Right hindlimb (tissue), 1 donor: ENCODE measurements at places on chromosomes 5 and 9.
A peak's percentile ranks its signal among the peaks of the same experiment; 100 is the strongest.

DNA sequence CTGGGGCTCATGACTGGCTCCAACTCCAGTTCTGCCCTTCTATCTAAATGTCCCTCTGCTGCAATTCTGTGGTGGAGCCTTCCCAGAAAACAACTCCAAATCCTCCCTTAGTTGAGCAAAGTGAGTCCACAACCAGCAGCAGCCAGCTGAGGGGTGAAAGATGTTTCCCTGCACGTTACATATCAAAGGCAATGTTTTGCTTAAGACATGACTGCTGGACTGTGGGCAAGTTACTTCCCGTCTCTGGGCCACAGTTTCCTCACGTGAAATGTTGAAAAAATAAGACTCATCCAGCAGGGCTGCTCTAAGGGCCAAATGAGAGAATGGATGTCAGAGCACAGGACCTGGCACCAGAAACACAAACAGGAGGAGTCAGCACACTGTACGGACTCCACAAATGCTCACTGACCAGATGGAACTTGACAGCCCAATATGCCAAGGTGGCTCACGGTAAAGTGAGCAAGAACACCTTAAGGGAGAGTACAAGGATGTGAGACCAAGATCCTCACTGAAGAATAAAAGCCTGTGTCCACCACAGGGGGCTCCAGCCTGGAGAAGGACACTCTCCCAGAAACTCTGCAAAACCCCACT, 138.4 kb upstream of the ABCA1 start:
- no peak for DNase-seq

DNA sequence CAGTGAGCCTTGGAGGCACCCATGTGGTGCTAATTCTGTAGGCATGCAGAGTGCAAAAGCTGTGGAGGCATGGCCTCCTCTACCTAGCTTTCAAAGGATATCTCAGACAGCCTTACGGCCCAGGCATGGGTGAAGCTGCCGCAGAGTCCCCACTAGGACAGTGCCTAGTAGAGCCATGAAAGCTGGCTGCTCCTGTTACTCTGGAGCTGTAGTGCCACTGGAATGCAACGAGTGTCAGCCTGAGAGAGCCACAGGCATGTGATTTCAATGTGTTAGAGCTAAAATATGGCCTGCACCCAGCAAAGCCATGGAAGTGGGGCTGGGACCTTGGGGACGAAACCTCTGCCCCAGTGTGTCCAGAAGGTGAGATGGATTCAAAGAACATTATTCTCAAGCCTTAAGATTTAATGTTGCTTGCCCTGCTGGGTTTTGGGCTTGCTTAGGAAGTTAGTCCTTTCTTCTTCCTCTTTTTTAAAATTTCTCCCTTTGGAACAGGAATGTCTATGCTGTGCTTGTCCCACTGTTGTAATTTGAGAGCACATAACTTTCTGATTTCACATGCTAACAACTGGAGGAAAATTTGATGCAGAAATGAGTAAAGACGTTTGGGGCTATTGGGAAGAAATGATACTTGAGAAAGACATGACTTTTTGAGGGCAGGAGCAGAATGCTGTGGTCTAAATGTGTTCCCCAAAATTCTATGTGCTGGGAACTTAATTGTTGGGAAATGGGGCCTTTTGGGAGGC, 298.4 kb downstream of the PSAT1 start:
- no peak for DNase-seq

GRCh38 chr5:38615042-38615441, 58.6 kb upstream of the LIFR start:
- DNase-seq: no peak

- DNase-seq: no peak
Observed at GRCh38 chr5:29935371-29935770, 1258.1 kb upstream of the CDH6 start.

DNA sequence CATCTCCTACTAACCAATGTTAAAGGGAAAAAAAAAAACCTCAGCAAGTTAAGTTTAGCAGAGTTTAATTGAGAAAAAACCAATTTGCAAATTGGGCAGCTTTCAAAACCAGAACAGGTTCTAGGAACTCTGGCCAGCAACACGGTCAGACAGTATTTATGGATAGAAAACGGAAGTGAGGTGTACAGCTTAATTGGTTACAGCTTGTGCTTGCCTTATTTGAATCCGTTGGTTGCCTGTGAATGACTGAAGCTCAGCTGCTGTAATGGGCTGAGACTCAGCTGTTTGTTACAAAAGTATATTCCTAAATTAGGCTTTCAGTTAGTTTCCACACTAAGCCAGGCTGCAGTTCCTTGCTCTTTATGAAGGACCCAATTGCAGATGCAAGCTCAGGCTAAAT, 217.0 kb downstream of the SREK1 start:
- DNase-seq: no peak

- DNase-seq: no peak
Observed at GRCh38 chr5:6464441-6464840, 15.8 kb downstream of the UBE2QL1 start.

GRCh38 chr5:146751781-146752401, 126.7 kb downstream of the PPP2R2B start:
- DNase-seq: no peak

GRCh38 chr5:6281818-6282217, 96.5 kb downstream of the MED10 start:
- DNase-seq: no peak

DNA sequence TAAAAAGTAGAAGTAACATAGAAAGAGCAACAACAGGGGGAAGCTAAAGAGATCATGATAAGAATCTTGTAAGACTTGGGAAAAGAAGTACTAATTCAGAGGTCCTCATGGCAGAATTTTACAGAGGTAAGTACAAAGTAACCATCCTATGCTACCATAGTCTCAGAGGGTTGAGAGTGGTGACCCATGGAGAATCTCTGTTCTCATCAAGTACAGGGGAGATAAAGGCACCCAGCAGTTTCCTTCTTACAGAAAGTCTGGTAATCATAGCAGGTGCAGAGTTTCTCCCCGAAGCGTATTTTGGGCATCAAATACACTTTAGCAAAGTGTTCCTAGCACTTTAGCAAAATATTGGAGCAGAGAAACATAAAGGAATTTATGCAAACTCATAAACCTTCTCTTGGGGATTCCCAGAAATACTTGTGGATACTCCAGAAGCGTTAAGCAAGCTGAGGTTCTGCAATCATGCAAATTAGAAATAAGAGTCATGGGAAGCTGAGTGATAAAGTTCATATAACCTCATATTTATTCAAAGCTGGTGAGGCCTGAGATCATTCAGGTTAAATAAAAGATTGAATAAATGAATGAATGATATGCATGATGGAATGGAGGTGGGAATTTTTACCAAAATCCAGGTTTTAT, 101.0 kb upstream of the SMC2 start:
- DNase-seq: no peak

DNA sequence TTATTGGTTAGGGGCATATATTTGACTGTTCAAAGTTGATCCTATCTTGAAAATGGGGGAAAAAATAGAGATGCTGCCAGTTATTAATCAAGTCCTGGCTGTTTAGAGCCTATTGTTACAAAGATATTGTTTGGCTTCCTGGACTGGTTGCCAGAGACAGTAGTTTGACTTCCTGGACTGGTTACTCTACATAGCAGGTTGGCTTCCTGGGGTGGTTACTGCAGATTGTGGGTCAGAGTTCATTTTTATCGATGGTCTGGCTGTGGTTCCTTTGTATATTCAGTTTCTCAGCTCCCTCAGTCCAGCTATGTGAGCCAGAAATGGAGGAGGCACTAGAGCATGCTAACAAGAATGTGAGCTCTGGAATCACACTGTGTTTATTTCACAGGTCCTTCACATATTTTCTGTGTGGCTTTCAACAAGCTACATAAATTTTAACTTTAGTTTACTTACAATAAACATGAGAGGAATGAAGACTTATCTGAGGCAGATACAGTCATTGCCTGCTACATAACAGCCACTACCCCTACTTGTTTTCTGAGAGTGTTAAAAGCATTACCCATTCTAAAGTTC, 137.6 kb downstream of the TRPM3 start:
- DNase-seq: no peak

GRCh38 chr5:130727830-130728229, 437.2 kb downstream of the HINT1 start:
- DNase-seq: no peak

GRCh38 chr5:163260961-163261360, 176.4 kb upstream of the CCNG1 start:
- DNase-seq: no peak

GRCh38 chr5:4027088-4027734, 431.6 kb downstream of the IRX1 start:
- DNase-seq: no peak

GRCh38 chr5:87229780-87230179, 37.9 kb upstream of the RASA1 start:
- no peak for DNase-seq

DNA sequence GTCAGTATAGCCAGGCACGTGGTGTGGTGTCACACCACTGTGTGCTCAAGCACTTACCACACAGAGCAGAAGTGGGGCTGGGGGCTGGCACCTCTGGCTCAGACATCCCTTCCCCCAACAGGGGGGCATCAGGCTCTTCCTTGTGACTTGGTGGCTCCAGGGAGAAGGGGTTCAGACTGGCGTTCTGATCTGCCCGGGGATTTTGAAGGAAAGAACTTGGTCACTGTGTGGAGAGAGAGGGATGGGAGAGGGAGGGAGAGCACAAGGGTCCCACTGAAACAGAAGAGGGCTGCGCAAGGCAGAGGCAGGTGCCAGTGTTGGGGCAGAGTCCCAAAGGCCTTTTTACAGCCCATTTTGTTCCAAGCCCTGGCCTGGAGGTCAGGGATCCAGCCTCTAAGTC, 109.7 kb upstream of the ALDH1B1 start:
- no peak for DNase-seq

DNA sequence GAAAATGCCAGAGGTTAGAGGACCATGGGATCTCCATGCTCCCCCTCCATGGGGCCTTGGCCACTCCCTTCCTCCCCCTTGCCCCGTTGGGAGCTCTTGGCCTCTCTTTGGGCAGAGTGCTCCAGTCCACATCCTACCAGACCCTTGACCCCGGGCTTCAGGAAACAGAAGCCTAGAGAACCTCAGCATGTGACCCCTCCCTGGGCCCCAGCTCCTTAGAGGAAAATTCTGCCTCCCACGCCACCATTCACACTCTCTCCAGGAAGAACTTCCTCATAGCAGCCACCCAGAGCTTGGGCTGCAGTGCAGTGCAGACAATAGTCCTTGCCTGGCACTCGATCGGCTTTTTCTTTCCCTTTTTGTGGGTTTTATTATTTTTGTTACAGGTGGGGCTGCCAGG, 6.0 kb downstream of the LHX6 start:
- DNase-seq: no peak

DNA sequence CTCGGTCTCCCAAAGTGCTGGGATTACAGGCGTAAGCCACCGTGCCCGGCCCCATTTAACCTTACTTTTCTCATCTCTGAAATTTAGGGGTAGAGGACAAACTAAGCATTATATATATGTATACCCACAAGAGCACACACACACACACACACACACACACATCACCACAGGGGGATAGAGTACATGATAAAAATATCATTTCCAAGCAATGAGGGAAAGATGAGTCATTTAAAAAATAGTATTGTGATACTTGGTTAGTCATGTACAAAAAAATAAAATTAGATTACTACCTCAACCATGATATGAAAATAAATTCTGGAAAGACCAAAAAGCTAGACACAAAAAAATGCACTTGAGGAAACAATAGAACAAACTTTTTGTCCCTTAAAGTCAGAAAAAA, 67.2 kb downstream of the CDH18 start:
- no peak for DNase-seq

- no peak for DNase-seq
Observed at GRCh38 chr9:90684106-90684505, 41.5 kb upstream of the DIRAS2 start.

GRCh38 chr5:158988987-158989730, 110.6 kb downstream of the EBF1 start:
- no peak for DNase-seq

- DNase-seq: peak; percentile 24
Observed at GRCh38 chr5:113378959-113379541, 55.7 kb downstream of the TSSK1B start.

GRCh38 chr9:73609381-73609780, 457.7 kb downstream of the ANXA1 start:
- DNase-seq: no peak

GRCh38 chr5:10339058-10339811, 14.3 kb upstream of the MARCHF6 start:
- DNase-seq: no peak

- DNase-seq: peak; percentile 52
Observed at GRCh38 chr9:129068990-129069861, 11.7 kb upstream of the DOLPP1 start.

GRCh38 chr5:102933721-102934459, 178.8 kb downstream of the PAM start:
- no peak for DNase-seq

- DNase-seq: no peak
Observed at GRCh38 chr9:18428661-18429060, 45.3 kb upstream of the ADAMTSL1 start.

GRCh38 chr9:136907011-136907914, 20.9 kb downstream of the TRAF2 start:
- no peak for DNase-seq

GRCh38 chr9:94511134-94511954, 43.5 kb upstream of the PCAT7 start:
- no peak for DNase-seq

DNA sequence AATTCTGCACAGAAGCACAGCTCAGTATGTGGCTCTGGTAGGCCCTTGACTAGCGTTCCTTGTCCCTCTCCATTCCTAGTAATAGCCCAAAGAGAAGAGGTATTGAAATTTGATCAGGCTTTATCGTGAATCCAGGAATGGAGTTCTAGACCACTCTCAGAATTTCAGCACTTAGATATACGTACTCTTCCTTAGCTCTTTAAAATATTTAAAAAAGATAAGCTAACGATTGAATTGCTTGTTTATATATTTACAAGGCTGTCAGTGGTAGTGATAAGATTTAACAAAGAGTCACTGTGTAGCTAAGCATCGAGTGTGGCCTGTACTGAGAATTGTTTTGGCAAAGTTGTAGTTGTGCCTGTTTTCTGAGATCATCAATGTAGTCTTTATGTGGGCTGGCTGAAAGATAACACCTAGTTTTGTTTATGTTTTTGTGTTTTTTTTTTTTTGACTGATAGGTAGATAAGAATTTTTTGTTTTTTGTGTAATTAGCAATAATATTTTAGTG, 2.5 kb downstream of the KIAA1958 start:
- no peak for DNase-seq

DNA sequence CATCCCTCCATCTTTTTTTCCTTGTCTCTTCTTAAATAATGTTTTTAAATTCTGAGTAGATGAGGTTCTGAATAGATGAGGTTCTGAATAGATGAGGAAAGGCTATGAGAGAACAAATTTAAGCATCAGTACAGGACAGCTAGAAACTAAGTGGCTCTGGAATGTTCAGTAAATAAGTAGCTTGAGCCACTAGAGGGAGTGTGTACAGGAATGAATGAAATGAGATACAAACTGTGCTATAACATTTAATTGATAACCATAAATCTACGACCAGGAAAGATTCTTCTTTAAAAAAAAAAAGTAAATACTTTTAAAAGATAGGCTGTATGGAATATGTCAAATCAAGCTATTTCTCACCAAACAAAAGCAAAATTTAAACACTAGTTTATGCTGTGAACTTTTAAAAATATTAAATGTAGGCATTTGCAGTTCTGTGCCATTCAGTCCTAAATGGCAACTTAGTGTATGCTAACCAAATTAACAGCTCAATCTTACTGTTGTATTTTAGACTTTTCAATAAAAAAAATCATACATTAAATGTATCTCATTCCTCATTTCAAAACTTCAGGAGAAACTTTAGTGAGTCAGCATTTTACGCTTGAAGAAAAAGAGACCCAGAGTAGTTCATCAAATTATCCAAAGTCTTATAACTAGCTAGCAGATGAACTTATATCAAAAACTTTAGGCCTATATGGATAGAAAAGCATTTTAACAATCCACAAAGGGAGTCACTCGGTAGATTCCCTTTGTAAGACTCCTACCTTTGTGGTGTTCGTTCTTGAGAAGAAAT, 70.4 kb upstream of the SNX2 start:
- DNase-seq: no peak

GRCh38 chr9:134210511-134210907, 46.1 kb upstream of the RNU6ATAC start:
- DNase-seq: no peak
